ENCODE measurements at places on chromosomes 1 and 21.

DNA sequence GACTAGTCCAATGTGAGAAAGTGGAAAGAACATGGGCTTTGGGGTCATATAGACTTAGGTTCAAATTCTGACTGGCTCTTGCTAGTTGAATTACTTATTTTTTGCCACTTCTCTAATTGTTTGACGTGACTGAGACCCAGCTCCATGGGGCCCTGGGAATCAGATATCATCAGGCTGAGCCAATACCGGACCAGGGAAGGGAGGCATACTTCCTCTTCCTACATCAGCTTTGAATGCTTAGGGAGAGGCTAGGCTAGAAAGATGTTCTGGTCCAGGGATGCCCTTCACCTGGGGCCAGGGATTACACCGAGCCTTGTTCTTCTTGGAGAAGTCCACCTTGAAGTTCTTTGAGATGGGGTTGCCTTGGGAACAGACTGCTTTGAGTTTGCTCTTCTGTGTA is 3.7 kb upstream of the NR1I3 start:
- peak; percentile 81 for DNase-seq

DNA sequence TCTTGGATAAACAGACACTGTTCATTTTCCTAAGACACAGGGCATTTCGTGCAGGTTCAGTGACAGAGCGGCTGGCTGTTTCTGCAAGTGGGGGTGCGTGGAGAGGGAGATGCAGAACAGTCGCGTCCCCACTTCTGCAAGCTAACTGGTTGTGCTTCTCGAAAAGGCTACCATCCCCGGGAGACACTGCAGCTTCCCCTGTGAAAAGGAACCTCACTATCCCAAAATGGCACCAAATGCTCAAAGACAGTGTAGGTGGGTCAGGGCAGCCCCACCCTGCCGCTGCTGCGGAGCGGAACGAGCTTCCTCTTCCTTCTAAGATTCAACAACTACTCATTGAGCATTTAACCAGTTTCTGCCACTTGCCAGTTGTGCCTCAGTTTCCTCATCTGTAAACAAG is 19.2 kb upstream of the BACE2 start:
- no peak for DNase-seq

GRCh38 chr1:47478090-47478489 is 40.2 kb downstream of the FOXD2 start:
- DNase-seq = no peak

DNA sequence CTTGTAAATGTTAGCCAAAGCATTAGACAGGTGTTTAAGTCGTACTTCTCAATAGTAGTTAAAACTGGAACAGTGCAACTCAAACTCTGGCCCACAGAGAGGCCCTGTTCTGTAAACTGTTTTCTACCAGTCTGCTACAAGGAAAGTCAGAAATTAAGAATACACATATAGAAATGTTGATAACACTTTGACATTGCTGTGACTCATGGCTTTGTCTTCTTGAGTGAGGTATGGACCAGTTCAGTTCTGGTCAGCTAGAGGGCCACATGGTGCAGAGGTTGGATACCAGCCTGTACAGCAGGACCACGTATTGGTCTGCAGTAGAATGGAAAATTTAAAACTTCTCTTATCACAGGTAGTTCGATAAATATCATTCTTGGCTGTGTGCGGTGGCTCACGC is 22.3 kb downstream of the ZBTB8B start:
- DNase-seq = peak; percentile 39

- DNase-seq = no peak
Measured at GRCh38 chr1:58813801-58814200, 30.0 kb upstream of the JUN start.

DNA sequence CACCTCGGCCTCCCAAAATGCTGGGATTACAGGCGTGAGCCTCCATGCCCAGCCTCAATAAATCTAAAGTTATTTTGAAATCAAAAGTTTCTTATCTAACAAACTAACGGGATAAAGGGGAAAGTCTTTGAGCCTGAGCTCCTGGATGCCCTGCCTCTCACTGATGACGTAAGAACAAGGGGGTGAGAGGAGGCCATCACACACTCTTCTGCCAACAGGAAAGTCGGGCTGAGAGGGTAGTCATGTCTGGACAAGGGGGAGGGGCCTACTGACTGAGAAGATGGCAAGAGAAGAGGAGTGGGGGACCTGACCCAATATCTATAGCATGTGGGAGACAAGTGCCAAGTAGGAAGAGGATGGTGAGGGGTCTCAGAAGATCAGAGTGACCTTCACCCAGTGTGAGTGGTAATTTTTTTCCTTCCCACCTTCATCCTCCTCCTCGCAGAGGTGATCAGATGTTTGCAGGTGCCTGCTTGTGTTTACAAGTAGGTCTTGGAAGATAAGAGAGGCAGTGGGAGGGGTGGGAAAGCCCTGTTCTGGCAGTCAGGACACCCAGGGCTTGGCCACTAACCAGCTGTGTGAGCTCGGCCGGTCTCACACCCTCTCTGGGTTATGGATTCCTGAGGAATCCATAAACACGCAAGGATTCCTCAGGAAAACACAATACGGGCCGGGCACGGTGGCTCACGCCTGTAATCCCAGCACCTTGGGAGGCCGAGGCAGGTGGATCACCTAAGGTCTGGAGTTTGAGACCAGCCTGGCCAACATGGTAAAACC is 9.6 kb downstream of the UQCRHL start:
- DNase-seq = no peak

GRCh38 chr1:80171631-80172030 is 1165.1 kb upstream of the ADGRL4 start:
- DNase-seq = no peak

DNA sequence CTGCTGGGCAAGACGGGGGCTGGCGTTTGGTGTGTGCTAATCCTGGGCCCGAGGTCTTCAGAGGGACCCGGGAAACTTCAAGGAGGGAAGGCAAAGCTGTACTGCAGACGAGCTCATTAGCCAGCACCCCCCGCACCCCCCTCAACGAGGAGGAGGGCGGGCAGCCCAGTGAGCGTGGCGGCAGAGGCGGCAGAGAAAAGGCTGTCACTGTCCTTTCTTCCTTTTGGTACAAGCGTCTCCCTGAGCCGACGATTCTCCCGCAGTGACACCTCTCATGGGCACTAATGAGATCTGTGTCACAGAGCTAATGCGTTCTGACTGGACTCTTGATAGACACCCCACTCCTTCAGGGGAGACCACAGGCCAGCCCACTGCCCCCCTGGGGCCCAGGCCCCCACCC is 29.5 kb downstream of the DMAP1 start:
- no peak for DNase-seq

DNA sequence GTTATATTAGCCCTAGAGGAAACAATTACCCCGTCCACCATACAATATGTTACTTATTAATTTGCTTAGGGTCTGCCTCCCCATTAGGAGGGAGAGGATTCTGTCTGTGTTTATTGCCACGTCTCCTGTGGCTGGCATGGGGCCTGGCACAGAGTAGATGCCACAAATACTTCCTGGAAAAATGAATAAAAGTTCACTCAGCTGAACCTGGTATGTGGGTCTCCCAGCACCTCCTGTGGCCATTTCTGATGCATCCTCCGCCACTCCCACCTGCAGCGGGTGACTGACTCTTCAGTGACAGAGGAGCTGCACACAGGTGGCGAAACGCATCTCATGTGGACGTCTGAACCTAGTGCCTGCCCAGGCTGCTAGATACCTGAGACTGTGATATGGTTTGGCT is 112.7 kb downstream of the CLIC6 start:
- DNase-seq = no peak
